Activated naive CD4-positive, alpha-beta T cell treated with anti-CD3 and anti-CD28 coated beads, Interleukin-2, amount 50 U/mL, for 16 hours (primary cell): ENCODE measurements at places on chromosomes 4 and X.

DNA sequence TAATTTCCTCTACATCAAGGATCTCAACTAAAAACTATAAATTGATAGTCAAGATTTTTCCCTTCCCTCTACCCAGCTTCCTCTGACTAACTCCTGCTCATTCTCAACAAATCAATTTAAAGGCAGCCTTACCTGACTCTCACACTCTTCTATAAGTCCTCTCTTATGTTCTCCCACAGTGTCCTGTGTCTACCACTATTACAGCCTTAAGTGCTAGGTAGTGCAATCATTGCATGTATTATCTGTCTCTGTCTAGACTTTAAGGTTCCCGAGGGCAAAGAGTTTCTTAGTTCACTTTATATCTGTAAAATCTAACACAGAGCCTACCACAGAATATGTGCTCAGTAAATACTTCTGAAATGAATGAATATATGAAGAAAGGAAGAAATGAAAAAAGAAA, 123.7 kb downstream of the BTC start:
- no peak for DNase-seq

GRCh38 chrX:141341341-141341740, 99.0 kb upstream of the SPANXC start:
- DNase-seq = no peak

DNA sequence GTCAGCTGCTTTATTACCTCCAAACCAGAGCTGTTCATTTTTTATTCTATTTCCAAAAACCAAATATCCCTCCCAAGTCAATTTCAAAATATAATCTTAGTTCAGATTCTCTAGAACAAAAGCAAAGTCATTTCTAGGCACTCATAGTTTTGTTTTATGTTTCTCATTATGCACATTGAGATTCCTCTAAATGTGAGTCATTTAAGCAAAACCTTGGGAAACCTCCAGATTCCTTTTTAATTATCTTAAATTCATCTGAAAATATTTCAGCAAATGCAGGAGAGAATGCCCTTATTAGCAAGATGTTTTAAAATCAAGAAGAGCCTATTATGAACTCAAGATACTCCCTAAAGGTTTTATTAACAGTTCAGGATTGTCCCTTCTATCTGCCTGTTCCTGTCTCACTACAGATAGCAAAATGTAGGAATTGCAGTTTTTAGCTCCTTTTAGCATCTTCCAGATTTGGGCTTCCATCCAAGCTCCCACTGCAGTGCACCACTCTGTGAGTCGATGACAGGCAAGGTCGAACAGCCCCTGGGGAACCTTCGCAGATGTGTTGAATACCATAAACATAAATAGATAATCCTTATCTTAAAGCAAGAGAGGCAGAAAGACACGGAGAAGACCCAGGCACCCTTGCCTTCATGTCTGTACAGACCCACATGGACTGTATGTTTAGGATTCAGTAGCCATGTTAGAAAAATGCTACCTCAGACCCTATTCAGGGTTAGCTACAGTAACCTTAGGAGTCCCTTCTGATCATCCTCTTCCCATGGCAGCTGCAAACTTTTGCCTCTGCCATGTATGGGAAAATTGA, 11.3 kb upstream of the SLC9A7 start:
- no peak for DNase-seq

DNA sequence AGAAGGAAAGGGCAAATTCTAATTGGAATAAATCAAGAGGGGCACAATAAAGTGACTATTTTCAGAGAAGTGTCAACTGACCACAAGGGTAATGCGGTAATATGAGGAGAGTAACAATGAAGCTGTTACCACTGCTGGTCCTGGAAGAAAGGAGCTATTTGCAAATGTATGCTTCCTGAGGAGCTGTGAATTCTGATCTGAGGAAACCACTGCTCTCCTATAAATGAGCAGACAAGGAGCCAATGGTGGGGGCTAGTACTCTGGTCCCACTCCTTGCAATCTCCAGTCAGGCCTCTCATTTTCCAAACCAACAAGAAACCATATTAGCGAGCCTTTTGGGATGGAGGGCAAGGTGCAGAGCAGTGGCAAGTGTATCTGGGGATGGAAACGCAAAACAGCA, 770.2 kb downstream of the FSTL5 start:
- DNase-seq = no peak

DNA sequence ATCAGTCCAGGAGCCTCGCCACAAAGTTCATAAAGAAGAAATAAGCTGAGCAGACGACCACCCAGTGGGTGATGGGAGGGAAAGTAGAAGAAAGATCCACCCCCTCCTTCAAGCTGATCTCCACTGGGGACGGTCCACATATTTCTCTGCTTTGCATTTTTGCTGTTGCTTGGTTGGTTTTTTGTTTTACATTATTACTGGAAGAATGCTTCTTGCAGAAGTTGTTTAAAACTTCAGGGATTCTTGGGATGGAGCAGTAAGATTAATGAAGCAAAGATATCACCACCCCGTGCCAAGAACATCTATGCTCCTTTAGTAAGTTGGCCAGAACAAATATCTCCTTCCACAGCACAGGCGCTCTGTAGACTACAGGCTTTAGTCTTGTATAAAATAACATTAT, 30.1 kb downstream of the LGI2 start:
- no peak for DNase-seq

DNA sequence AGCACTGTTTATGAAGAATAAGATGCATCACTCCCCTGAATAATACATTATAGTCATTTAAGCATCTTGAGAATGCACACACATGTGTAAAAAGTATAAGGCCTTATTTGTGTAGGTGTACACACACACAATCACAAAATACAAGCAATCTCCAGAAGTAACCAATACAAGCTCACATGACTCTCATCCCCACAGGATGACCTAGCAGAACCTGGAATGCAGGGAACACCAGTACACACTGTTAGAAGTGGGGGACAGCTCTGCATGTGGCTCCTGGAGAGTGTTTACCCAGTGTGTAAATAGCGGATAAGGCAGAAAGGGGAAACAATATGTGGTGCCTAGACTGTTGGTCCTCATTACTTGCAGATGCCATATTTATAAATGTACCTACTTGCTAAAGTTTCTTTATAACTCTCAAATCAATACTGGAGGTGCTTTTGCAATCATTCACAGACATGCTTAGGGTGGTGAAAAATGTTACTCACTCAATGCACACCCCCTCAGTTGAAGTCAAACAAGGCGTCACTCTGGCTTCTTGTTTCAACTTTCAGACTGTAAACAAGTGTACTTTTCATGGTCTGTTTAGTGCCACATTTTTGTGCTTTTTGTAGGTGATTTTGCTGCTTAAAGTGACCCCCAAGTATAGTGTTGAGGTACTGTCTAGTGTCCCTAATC, 73.1 kb downstream of the MAGEB17 start:
- no peak for DNase-seq
